Activated naive CD4-positive, alpha-beta T cell treated with anti-CD3 and anti-CD28 coated beads for 36 hours (primary cell): ENCODE measurements at places on chromosomes 2 and 18. TPM values are rescaled to one million over a fixed set of nuclear protein-coding genes. Genes with fewer than 3 reads are reported as not detected.

The CHPF gene
- 9.0 TPM for total RNA-seq

The RESP18 gene
- total RNA-seq = not detected

The LYPD6B gene
- total RNA-seq = not detected

The ARHGAP28 gene
- total RNA-seq = not detected

The PROC gene
- total RNA-seq = not detected

The GAREM2 gene
- total RNA-seq = 1.1 TPM

The FZD7 gene
- total RNA-seq = 0.17 TPM

GRCh38 chr2:97880334-97880733 lies 115.4 kb downstream of the TMEM131 start:
- H3K27ac ChIP-seq = no peak overlapping the region
- no peak for DNase-seq
- H3K4me1 ChIP-seq = peaks cover 12% of the 10 kb centered on the region
- H3K4me3 ChIP-seq = no peak overlapping the region
- H3K27me3 ChIP-seq = no peaks in the 10 kb centered on the region

DNA sequence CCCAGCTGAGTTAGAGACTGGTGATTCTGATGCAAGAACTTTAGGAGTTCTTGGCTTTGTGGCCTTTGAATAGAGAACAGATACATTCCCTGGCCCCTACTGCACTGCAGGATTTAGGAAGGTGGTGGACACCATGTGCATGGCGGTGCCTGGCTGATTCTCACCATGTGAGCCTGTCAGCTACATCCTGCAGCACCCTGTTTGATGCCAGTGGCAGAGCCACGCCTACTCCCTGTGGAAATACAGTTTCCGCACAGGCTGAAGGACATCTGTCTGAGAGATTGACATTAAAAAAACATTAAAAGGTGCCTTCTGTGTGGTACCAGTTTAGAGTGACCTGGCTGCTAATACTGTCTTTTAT lies 50.0 kb downstream of the KCNE4 start:
- no peak overlapping the region for H3K4me3 ChIP-seq
- H3K27ac ChIP-seq = no peak overlapping the region
- H3K4me1 ChIP-seq = no peaks in the 10 kb centered on the region
- H3K27me3 ChIP-seq = peaks cover 3% of the 10 kb centered on the region
- no peak for DNase-seq
- H3K36me3 ChIP-seq = no peaks in the 10 kb centered on the region

GRCh38 chr2:241885946-241886643 lies 16.6 kb downstream of the RTP5 start:
- no peak overlapping the region for H3K4me3 ChIP-seq
- H3K4me1 ChIP-seq = peaks cover 50% of the 10 kb centered on the region
- no peak overlapping the region for H3K27ac ChIP-seq
- no peak for DNase-seq
- H3K27me3 ChIP-seq = no peaks in the 10 kb centered on the region

- DNase-seq = no peak
- H3K27ac ChIP-seq = no peak overlapping the region
- no peaks in the 10 kb centered on the region for H3K4me1 ChIP-seq
- peaks cover 22% of the 10 kb centered on the region for H3K27me3 ChIP-seq
- no peaks in the 10 kb centered on the region for H3K36me3 ChIP-seq
Measured at GRCh38 chr18:51623653-51624052, 426.2 kb upstream of the MEX3C start.

DNA sequence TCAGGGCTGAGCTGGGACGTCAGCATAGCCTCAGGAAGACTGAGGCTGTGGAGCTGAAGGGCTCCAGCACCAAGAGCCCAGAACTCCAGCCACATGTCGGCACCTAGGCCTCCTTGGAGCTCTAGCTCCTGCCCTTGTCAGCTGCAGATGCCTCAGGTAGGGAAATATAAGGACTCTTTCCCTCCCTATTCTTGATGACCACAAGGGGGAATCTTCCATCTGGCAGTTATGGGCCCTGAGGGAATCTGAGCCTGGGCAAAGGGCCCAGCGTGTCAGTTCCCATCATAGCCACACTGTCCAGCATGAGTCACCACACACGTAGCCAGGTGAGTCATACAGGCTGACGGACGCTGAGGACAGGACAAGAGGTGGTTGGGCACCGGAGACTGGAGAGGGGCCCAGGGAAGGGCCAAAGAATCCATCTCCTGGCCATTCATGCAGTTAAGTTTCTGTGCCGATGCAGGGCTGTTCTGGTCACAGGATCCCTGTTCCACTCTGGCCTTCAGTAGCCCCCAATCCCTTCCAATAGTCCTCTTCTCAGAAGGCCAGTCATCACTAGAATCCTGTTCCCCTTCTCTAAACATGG lies 1.8 kb downstream of the MPV17 start:
- peaks cover 11% of the 10 kb centered on the region for H3K36me3 ChIP-seq
- no peak for DNase-seq
- peaks cover 14% of the 10 kb centered on the region for H3K4me1 ChIP-seq
- no peak overlapping the region for H3K27ac ChIP-seq

DNA sequence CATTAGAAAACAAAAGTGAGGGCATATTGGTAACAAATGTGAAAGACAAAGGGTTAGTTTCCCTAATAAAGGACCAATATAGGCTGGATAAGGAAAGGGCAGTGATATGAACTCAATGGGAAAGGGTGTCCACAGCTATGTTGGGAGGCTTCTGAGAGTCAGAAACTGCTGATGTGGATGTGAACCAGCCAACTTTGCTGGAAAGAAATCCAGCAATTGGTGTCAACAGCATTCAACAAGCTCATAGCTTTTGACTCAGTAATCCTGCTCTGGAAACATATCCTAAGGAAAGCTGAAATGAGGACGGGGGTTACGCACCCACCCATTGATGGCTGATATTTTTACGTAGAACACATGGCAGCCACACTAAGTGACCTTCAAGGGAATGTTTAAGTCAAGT lies 63.7 kb downstream of the ARL4C start:
- no peak overlapping the region for H3K27ac ChIP-seq
- H3K27me3 ChIP-seq = no peaks in the 10 kb centered on the region
- DNase-seq = no peak
- H3K36me3 ChIP-seq = no peaks in the 10 kb centered on the region
- peaks cover 48% of the 10 kb centered on the region for H3K4me1 ChIP-seq
- no peak overlapping the region for H3K4me3 ChIP-seq

DNA sequence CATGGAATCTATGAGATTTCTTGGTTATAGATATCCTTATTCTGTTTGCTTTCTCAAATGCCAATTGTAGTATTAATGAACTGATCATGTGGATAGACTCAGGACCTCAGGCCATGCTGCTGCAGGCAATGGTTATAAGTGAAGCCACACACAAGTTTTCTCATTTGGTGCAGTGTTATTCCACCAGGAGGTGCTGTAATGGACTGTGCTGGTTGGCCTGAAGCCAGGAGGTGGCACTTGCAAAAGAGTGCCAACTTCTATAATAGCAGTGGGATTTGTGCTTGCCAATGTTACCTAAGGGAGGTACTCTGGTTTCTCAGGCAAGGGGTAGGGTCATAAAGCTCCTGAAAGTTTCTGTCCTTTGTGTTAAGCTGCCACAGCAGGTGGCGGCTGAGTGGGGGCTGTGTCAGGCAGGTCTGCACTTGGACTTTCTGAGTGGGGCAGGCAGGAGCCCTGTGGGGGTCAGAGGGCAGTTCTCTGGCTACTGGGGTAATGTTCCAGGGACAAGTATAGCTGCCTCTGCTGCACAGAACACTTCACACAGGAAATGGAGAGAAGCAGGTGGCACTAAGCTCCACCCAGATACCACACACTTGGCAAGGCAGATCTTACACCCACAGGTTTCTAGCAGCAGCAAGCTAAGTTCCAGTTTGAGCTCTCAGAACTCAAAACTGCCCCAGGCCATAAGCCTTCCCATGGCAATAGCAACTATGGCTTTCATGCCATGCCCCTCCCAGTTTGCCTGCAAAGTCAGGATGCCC lies 352.6 kb upstream of the CWC22 start:
- H3K27me3 ChIP-seq = no peaks in the 10 kb centered on the region
- no peaks in the 10 kb centered on the region for H3K36me3 ChIP-seq
- no peak overlapping the region for H3K4me3 ChIP-seq
- H3K4me1 ChIP-seq = no peaks in the 10 kb centered on the region

- H3K27ac ChIP-seq = peak overlapping the region; percentile 31
- no peaks in the 10 kb centered on the region for H3K27me3 ChIP-seq
- H3K36me3 ChIP-seq = peaks cover 29% of the 10 kb centered on the region
- peaks cover 34% of the 10 kb centered on the region for H3K4me1 ChIP-seq
Measured at GRCh38 chr18:35605686-35606417, 24.3 kb downstream of the GALNT1 start.

GRCh38 chr2:199434555-199434954 lies 23.2 kb downstream of the SATB2 start:
- no peak overlapping the region for H3K4me3 ChIP-seq
- no peaks in the 10 kb centered on the region for H3K36me3 ChIP-seq
- H3K27ac ChIP-seq = no peak overlapping the region
- H3K27me3 ChIP-seq = peaks cover 17% of the 10 kb centered on the region
- no peak for DNase-seq
- no peaks in the 10 kb centered on the region for H3K4me1 ChIP-seq

GRCh38 chr2:156077041-156077742 lies 255.3 kb downstream of the NR4A2 start:
- H3K27ac ChIP-seq = no peak overlapping the region
- DNase-seq = no peak
- H3K4me1 ChIP-seq = no peaks in the 10 kb centered on the region
- no peak overlapping the region for H3K4me3 ChIP-seq

DNA sequence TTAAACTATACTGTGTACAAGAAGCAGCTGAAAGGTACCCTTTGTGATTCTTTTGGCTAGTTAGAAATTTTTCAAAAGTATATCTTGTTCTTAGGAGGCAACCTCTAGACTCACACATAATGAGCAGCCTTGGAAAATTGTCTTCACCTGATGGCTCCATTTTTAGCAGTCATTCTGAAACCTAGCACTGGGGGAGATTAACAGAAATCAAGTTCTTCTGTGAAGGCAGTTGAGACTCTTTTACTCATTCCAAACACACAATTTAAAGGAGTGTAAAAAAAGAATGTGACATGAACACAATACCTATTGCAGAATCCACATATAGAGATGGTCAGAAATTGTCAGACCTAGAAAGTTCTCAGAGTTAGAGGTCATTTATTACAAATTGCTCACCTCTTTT lies 197.7 kb downstream of the UBE2E3 start:
- H3K27ac ChIP-seq = peak overlapping the region; percentile 13
- H3K4me3 ChIP-seq = no peak overlapping the region
- no peaks in the 10 kb centered on the region for H3K27me3 ChIP-seq
- peaks cover 47% of the 10 kb centered on the region for H3K4me1 ChIP-seq
- no peak for DNase-seq

DNA sequence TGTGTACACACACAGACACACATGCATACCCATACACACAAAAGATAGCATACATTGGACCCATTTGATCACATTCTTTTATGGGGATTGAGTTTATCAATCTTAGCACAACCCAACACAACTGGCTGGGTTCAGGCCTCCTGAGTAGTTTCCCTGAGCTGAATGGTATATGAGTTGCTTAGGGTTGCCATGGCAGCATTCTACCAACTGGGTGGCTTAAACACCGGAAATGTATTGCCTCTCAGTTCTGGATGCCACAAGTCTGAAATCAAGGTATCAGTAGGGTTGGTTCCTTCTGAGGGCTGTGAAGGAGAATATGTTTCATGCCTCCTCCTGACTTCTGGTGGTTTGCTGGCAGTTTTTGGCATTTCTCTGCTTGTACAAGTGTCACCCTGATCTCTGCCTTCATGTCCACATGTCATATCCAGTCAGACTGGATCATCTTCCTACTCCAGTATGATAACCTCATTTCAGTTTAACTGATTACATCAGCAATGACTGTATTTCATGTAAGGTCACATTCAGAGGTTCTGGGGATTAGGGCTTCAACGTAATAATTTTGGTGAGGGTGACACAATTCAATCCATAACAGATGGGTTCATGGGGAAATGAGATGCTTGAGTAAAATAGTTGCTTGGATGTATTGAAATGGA lies 212.7 kb downstream of the KCNE4 start:
- H3K4me1 ChIP-seq = no peaks in the 10 kb centered on the region
- H3K36me3 ChIP-seq = no peaks in the 10 kb centered on the region
- H3K27me3 ChIP-seq = no peaks in the 10 kb centered on the region
- no peak overlapping the region for H3K27ac ChIP-seq
- no peak for DNase-seq
- no peak overlapping the region for H3K4me3 ChIP-seq

GRCh38 chr2:15939854-15940660 lies at the start of gene MYCN:
Gene MYCN, plus strand, starts transcription at chr2:15940550. Its CDS starts 1,515 bp downstream, at chr2:15942065.
- H3K4me3 ChIP-seq = peak within 1 kb of the TSS; percentile 58
- H3K27me3 ChIP-seq = peaks cover 51% of the 10 kb centered on the region
- H3K36me3 ChIP-seq = no peaks in the 10 kb centered on the region
- no peak within 1 kb of the TSS for H3K27ac ChIP-seq
- peak; percentile 68 for DNase-seq

GRCh38 chr2:182587831-182588230 lies 128.2 kb upstream of the DNAJC10 start:
- H3K4me1 ChIP-seq = no peaks in the 10 kb centered on the region
- H3K4me3 ChIP-seq = no peak overlapping the region
- no peaks in the 10 kb centered on the region for H3K36me3 ChIP-seq
- DNase-seq = no peak
- peaks cover 2% of the 10 kb centered on the region for H3K27me3 ChIP-seq
- H3K27ac ChIP-seq = no peak overlapping the region

DNA sequence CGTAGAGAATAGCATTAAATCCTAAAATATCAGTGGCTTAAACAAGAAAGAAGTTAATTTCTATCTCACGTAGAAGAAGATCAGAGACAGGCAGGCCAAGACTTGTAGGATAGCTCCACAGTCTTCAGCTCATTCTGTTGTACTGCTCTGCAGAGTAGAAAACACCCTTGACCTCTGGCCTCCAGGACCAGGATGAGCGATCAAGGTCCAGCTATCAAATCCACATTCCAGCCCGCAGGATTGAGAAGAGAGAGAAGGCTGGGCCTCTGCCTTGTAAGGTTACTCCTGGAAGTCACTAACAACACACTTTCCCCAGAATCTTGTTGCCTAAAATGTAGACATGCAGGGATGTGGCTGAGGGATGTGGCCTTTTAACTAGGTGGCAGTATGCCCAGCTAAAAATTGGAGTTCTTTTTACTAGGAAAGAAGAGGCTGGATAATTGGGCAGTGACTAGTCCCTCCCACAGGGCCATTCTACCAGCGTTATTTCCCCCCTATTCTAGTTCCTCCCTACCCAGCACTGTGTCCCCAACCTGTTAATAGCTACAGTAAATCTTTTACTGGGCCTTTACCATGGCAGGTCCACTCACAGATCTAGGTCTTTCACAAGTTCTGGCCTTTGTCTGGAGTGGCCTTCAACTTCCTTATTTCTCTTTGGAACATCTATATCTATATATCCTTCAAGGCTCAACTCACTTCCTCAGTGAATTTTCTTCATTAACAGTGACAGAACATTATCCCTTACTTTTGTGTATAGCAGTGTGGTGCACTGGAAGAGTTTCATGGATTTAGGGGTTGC lies 165.0 kb downstream of the DIS3L2 start:
- no peak for DNase-seq
- no peaks in the 10 kb centered on the region for H3K27me3 ChIP-seq
- H3K4me1 ChIP-seq = peaks cover 6% of the 10 kb centered on the region
- no peaks in the 10 kb centered on the region for H3K36me3 ChIP-seq
- H3K4me3 ChIP-seq = no peak overlapping the region

GRCh38 chr2:48279344-48280090 lies 250.4 kb upstream of the STON1 start:
- DNase-seq = no peak
- H3K36me3 ChIP-seq = peaks cover 3% of the 10 kb centered on the region
- H3K4me1 ChIP-seq = no peaks in the 10 kb centered on the region
- no peak overlapping the region for H3K27ac ChIP-seq
- no peaks in the 10 kb centered on the region for H3K27me3 ChIP-seq

- H3K4me1 ChIP-seq = peaks cover 89% of the 10 kb centered on the region
- peaks cover 15% of the 10 kb centered on the region for H3K36me3 ChIP-seq
- no peak for DNase-seq
- peak overlapping the region; percentile 57 for H3K27ac ChIP-seq
Measured at GRCh38 chr2:143158551-143159485, 29.6 kb downstream of the ARHGAP15 start.

- H3K4me3 ChIP-seq = peak overlapping the region; percentile 99
- H3K36me3 ChIP-seq = peaks cover 51% of the 10 kb centered on the region
- peak overlapping the region; percentile 99 for H3K27ac ChIP-seq
- H3K27me3 ChIP-seq = no peaks in the 10 kb centered on the region
- no peak for DNase-seq
Measured at GRCh38 chr2:10120877-10121574, 1.5 kb upstream of the RRM2 start.
